Spleen (tissue), 13 donors: ENCODE measurements at places on chromosomes 3 and 15. TPM values are rescaled to one million over a fixed set of nuclear protein-coding genes. Genes with fewer than 3 reads are reported as not detected.

GRCh38 chr3:160403028-160403545, 3.6 kb downstream of the SMC4 start:
- peaks cover 63% of the 10 kb centered on the region for H3K4me1 ChIP-seq
- peak overlapping the region; percentile 93 for H3K27ac ChIP-seq
- DNase-seq = no peak
- no peaks in the 10 kb centered on the region for H3K27me3 ChIP-seq

DNA sequence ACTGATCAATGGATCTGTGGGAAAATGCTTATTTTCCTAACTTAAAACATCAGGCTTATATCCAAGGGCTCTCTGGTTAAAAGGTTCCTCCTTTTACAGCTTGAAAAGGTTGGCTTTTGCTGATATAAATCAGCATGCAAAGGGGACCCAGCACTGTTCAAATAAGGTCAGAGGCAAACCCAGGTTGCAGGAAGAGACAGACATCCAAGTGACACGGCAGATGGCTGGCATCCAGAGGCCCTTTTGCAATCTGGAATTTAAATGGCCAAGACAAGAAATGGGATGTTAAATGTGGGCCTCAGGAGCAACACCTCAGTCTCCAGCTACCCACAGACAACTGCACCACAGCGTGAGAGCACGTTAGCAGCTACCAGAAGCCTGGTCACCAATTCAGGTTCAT, 6.3 kb downstream of the SH3BP5 start:
- H3K36me3 ChIP-seq = no peaks in the 10 kb centered on the region
- no peaks in the 10 kb centered on the region for H3K27me3 ChIP-seq
- no peak for DNase-seq
- H3K4me3 ChIP-seq = no peak overlapping the region
- peaks cover 96% of the 10 kb centered on the region for H3K4me1 ChIP-seq
- H3K27ac ChIP-seq = no peak overlapping the region

GRCh38 chr15:60424006-60424405, 26.2 kb upstream of the ANXA2 start:
- no peak for DNase-seq
- no peak overlapping the region for H3K27ac ChIP-seq
- no peaks in the 10 kb centered on the region for H3K27me3 ChIP-seq
- H3K4me3 ChIP-seq = no peak overlapping the region
- no peaks in the 10 kb centered on the region for H3K4me1 ChIP-seq

GRCh38 chr3:67460841-67461510, 193.4 kb downstream of the SUCLG2 start:
- no peak for DNase-seq
- H3K27ac ChIP-seq = no peak overlapping the region
- no peaks in the 10 kb centered on the region for H3K4me1 ChIP-seq
- H3K36me3 ChIP-seq = peaks cover 30% of the 10 kb centered on the region

- no peak for DNase-seq
- H3K4me1 ChIP-seq = peaks cover 14% of the 10 kb centered on the region
- no peaks in the 10 kb centered on the region for H3K27me3 ChIP-seq
- H3K4me3 ChIP-seq = no peak overlapping the region
- no peaks in the 10 kb centered on the region for H3K36me3 ChIP-seq
- H3K27ac ChIP-seq = peak overlapping the region; percentile 42
These were observed 13.9 kb upstream of the SYNM start for GRCh38 chr15:99090938-99091337.

- DNase-seq = no peak
- no peak overlapping the region for H3K27ac ChIP-seq
- no peak overlapping the region for H3K4me3 ChIP-seq
- no peaks in the 10 kb centered on the region for H3K4me1 ChIP-seq
- H3K36me3 ChIP-seq = no peaks in the 10 kb centered on the region
These were observed 15.7 kb upstream of the KIF23 start for GRCh38 chr15:69398491-69398891.

- DNase-seq = no peak
- H3K27ac ChIP-seq = no peak overlapping the region
- no peak overlapping the region for H3K4me3 ChIP-seq
- peaks cover 4% of the 10 kb centered on the region for H3K4me1 ChIP-seq
- no peaks in the 10 kb centered on the region for H3K36me3 ChIP-seq
- no peaks in the 10 kb centered on the region for H3K27me3 ChIP-seq
These were observed 27.3 kb upstream of the NMB start for GRCh38 chr15:84685304-84685703.

DNA sequence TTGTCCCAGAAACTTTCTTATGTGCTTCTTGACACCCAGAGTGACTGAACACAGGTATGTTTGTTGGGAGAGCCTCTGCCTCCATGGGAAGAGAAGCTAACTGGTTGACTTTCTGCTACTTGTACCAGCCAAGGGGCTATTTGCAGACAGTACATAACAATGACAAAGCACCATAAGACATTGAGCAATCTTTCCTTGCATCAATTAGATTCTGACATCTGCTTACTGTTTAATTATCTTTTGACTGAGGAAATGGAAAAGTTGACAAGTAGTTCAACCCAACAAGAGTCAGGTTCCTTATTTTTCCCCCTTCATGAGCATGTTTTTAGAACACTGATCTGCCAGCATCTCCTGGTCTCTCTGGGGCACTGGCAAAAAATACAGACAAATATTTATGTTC, 157.7 kb downstream of the RPLP1 start:
- H3K4me3 ChIP-seq = no peak overlapping the region
- no peaks in the 10 kb centered on the region for H3K4me1 ChIP-seq
- H3K27ac ChIP-seq = no peak overlapping the region
- no peak for DNase-seq
- no peaks in the 10 kb centered on the region for H3K36me3 ChIP-seq

DNA sequence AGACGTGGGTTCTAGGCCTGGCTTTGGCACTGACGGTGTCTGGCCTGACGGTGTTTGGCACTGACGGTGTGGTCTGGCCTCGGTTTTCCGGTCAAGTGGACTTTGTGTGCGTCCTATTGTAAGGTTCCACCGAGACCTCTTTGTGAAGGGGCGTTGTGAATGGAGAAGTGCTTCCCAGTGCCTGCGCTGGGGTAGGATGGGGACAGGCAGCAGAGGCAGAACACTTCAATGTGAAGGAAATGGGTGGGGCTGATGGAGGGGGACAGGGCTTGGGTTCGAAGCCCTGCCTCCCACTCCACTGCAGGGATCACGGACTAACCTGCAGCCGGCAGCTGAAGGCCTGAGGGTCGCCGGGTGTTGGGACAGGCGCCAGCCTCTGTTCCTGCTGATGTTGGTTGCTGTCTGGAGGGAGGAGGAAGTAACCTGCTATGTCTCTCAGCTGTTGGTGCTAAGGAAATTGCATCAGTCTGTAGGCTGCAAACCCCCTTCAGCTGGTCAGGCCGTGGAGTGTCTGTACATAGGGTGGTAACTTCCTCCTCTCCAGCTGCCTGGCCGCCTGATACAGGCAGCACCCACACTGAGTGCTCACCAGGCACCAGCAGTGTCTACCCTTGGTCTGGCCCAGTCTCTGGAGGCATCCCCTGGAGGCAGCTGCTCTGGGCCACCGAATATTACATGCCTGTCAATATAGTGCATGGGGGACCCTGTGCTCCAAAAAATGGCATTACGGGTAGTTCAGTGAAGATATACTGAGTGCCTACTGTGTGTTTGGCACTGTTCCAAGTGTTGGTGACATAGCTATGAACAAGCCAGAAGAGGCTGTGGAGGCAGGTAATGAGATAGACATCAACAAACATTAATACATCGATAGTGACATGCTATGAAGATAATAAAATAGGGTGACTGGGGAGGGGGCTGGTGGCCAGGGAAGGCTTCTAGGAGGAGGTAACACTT, 1.1 kb downstream of the TM6SF1 start:
- peak; percentile 90 for DNase-seq
- H3K4me3 ChIP-seq = peak overlapping the region; percentile 80
- H3K4me1 ChIP-seq = peaks cover 63% of the 10 kb centered on the region

DNA sequence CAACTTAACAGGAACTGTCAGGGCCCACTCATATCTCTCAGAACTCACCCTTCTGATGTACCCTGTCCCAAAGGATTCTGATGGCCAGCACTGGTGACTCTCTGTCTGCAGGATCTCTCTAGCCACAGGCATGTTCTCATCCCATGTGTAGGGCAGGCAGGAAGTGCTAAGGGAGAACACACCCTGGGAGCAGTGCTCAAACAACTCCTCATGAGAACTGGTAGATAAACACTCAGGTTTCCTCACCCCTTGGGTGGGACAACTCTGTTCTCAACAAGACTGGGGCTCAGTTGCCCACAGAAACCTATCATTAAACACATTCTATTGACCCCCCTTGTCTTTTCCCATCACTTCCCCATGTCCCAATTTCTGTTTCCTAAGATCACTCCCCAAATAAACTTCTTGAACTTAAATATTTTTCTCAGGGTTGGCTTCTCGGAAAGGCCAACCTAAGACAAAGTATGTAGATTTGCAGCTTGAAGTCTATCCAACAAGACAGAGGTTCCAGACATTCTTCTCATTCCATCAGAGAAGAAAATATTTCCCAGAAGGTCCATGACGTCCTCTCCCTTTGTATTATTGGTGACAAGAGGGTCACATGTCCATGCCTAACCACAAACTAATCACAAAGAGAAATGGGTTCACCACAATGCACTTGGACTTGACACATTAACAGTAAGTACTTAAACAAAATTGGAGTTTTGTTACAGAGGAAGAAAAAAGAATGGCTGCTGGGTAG, 276.6 kb upstream of the GADL1 start:
- no peaks in the 10 kb centered on the region for H3K4me1 ChIP-seq
- no peaks in the 10 kb centered on the region for H3K27me3 ChIP-seq
- no peak for DNase-seq
- no peak overlapping the region for H3K4me3 ChIP-seq
- no peaks in the 10 kb centered on the region for H3K36me3 ChIP-seq

- no peak overlapping the region for H3K4me3 ChIP-seq
- H3K27me3 ChIP-seq = peaks cover under 1% of the 10 kb centered on the region
- H3K4me1 ChIP-seq = no peaks in the 10 kb centered on the region
- no peak for DNase-seq
- no peak overlapping the region for H3K27ac ChIP-seq
- H3K36me3 ChIP-seq = no peaks in the 10 kb centered on the region
These were observed 248.9 kb downstream of the SV2B start for GRCh38 chr15:91348752-91349500.

GRCh38 chr15:89836267-89837133, 21.8 kb upstream of the ANPEP start:
- no peak overlapping the region for H3K4me3 ChIP-seq
- no peak for DNase-seq
- peaks cover 44% of the 10 kb centered on the region for H3K4me1 ChIP-seq

- H3K27ac ChIP-seq = no peak overlapping the region
- H3K36me3 ChIP-seq = no peaks in the 10 kb centered on the region
- no peaks in the 10 kb centered on the region for H3K27me3 ChIP-seq
- no peak for DNase-seq
- H3K4me3 ChIP-seq = no peak overlapping the region
These were observed 83.0 kb upstream of the KCNAB1 start for GRCh38 chr3:156037356-156037755.

- no peak overlapping the region for H3K4me3 ChIP-seq
- no peak overlapping the region for H3K27ac ChIP-seq
- H3K36me3 ChIP-seq = no peaks in the 10 kb centered on the region
- H3K4me1 ChIP-seq = peaks cover 4% of the 10 kb centered on the region
- no peak for DNase-seq
These were observed 246.3 kb upstream of the SEMA6D start for GRCh38 chr15:47470983-47471382.

The SPATA12 gene
- total RNA-seq = not detected

The COL6A5 gene
- total RNA-seq = not detected

The PLCB2 gene
- 185 TPM for total RNA-seq

The CLEC3B gene
- 295 TPM for total RNA-seq

The TRPM1 gene
- total RNA-seq = not detected

The TMEM212 gene
- total RNA-seq = not detected

The DUOXA1 gene
- total RNA-seq = not detected
